CMK (cell line): ENCODE measurements at places on chromosomes 2 and 18.
A peak's percentile ranks its signal among the peaks of the same experiment; 100 is the strongest.

DNA sequence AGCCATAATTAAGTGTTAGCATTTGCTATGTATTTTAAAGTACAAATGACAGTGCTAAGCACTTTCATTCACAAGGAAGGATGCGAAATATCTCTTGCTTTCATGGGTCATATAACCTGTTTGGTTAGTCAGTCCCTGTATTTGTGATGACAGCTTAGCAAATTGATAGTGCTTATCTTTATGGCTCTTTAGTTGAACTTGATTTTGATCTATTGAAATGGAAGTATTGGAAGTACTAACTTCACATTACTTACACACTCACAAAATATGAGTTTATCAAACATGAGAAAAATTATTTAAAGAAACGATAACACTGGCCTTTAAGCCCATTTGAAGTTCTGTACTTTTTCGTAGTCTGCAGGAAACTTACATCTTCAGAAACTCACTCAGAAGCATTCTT is 97.4 kb upstream of the NEUROD1 start:
- no peak for DNase-seq

DNA sequence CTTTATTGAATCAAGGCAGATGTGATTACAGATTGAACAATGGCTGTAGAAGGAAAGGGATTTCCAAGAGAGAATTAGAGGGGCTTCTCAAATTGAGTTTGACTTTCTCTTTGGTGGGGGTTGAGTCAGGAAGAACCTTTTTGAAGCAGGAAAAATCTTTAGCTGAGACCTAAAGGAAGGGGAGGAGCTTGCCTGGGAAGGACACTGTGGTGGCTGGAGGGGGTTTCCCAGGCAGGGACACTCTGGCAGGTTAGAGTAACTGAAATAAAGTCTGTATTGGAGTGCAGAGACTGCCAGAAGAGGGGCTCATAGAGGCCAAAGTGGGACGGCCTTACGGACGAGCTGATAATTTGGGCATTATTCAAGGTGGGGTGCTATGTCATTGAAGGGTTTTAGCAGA is 69.3 kb downstream of the NEDD4L start:
- no peak for DNase-seq

- DNase-seq: no peak
Observed at GRCh38 chr18:961644-962355, 57.1 kb downstream of the ADCYAP1 start.

DNA sequence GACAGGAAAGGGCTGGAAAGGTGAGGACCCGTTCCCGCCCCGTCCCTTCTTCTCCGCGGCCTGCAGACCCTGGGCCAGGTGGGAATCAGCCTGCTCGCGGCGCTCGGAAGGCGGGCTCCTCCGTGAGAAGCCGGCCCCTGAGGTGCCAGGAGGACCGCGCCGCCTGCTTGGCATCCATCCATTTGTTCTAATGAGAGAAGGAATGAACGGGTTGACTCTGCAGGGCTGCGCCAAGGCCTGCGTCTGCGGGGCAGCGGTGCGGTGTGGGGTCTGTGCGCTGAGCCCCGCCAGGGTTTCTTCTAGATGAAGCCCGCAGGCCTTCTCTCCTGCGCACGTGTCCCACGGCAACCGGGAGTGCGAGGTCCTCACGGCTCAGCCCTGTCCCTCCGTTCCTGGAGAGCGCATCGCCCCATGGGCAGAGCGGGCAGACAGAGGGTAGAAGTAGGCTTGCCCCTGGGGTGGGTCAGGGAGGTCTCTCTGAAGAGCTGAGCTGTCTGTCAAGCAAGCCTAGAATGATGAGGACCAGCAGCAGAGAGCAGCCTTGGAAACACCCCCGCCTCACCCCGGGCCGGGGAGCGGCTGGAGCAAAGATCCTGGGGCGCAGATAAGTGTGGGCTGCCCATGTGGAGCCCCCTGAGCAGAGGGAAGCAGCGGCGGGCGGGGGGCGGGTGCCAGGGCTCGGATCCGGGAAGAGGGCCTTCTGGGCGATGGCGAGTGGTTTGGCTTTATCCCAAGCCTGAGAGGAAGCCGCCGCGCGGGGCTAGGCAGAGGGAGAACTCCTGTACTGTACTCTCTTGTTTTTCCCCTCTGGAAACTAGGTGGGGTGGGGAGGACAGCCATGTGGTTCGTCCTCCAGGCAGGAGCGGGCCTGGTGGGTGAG is 27.9 kb upstream of the HS6ST1 start:
- DNase-seq: no peak

DNA sequence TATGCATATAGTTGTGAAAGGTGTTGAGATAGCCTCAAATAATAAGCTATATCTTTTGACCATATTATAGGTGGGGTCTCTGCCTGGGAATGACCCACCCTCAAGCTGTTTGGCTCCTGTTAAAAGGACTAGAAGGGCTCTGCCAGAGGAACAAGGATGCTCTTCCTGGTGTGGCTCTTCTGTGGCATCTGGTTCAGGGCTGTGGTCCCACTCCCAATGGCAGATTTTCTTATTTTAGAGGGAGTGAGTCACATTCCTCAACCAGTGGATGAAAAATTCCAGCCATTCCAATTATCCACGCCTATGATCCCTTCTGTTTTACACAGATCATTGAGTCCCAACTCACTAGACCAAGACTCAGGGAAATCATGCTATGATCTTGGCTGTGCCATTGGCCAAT is 119.9 kb downstream of the PARD3B start:
- DNase-seq: no peak

- no peak for DNase-seq
Observed at GRCh38 chr2:104853534-104854497, at the start of gene POU3F3. POU3F3 (plus strand) TSS chr2:104854115; CDS start chr2:104855511, 1,396 bp downstream.

DNA sequence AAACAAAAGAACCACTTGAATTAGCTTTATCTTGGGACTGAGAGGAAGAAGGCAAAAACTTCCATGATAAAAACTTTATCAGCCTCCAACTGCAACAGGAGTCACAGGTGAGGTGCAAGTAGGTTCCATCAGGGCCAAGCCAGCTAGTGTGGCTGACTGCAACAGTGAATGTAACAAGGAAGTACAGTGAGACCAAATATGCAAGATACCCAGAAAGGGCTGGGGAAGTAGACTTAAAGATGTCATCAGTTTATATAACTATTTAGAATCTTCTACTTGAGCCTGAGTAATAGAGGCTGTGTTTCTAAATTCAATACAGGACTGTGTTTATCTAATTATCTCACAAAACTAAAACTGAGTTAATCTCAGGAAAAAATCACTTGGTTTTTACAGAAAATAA is 14.8 kb downstream of the PLEKHM3 start:
- no peak for DNase-seq

GRCh38 chr18:50696436-50696835 is 123.4 kb downstream of the MRO start:
- DNase-seq: no peak

DNA sequence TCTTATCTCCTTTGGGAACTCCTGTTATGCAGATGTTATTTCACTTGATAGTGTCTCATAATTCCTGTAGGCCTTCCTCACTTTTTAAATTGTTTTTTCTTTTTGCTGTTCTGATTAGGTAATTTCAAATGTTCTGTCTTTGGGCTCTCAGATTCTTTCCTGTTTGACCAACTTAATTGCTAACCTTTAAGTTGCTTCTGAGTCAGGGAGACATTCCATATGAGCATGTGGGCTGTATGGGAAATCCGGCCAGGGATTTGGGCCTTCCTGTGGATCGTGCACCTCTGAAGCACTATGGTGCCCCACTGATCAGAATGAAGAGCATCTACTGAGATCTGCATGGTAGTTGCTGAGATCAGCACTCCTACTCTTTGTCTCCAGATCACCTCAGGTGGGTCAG is 44.7 kb upstream of the REEP1 start:
- no peak for DNase-seq

- no peak for DNase-seq
Observed at GRCh38 chr18:59275406-59275949, 2.2 kb upstream of the RAX start.

- no peak for DNase-seq
Observed at GRCh38 chr2:6648596-6649247, 217.0 kb downstream of the CMPK2 start.

GRCh38 chr2:136394136-136395060 is 276.4 kb upstream of the CXCR4 start:
- DNase-seq: no peak

GRCh38 chr18:22293417-22293816 is 124.0 kb downstream of the GATA6 start:
- no peak for DNase-seq

- DNase-seq: no peak
Observed at GRCh38 chr2:133541376-133541775, 26.9 kb downstream of the NCKAP5 start.

DNA sequence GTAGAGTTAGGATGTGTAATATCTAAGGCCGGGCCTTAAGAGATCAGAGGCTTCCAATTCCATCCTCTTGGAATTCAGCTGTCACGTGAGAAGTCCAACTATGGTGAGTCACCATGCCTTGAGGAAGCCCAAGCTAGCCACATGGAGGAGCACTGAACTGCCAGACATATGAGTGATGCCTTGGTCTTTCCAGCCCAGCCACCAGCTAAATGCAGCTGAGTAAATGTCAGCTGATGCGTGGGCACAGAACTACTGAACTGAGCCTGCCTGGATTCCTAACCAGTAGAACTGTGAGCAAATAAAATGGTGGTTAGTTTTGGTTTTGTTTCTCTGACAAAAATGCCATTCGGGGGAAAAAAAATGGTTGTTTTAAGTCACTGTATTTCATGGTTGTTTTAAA is 153.7 kb upstream of the SERTAD2 start:
- no peak for DNase-seq

- DNase-seq: no peak
Observed at GRCh38 chr18:75173125-75173432, 35.9 kb downstream of the PTGR3 start.

GRCh38 chr2:48651158-48651790 is 33.6 kb downstream of the GTF2A1L start:
- DNase-seq: no peak

DNA sequence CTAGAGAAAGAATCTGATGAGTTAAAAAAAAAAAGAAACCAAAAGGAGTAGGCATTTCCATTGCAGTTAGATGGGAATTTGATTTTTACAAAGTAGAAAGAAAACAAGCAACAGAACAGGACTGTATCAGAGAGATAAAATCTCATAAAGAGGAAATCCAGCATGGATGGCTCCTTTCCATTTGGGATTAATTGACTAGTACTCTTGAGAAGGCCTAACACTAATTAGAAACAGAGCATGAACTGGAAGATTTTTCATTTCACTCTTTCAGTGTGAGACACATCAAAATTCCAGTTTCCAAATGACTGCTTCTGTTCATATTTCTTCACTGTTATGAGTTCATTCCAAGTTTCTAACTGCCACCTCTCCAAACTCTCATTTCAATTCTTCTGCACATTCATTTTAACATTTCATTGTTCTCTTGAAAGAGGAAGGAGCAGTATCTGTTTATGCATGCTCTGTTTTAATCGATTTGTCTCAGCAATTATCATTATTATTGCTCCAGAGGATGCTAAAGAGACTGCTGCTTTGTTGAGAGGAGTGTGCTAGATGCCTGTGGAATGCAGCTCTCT is 108.8 kb upstream of the PIEZO2 start:
- no peak for DNase-seq

DNA sequence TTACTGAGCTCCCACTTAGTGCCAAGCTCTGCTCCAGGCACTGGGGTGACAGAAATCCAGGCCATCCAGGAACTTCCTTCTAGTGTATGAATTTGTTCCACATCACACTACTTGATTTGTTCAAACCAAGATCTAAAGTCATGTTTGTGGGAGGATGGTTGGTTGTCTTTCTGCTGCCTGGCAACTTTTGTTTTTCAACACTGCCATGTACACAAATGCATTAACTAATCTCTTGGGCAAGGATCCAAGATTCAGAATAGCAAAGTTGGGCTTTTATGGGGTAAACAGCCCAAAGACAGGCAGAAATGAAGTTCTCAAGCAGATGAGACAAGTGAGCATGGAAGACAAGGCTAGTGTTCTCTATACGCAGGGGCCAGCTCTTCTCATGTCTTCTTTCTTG is 53.4 kb upstream of the PROKR1 start:
- no peak for DNase-seq

GRCh38 chr18:3816610-3817363 is 366.8 kb downstream of the TGIF1 start:
- no peak for DNase-seq

DNA sequence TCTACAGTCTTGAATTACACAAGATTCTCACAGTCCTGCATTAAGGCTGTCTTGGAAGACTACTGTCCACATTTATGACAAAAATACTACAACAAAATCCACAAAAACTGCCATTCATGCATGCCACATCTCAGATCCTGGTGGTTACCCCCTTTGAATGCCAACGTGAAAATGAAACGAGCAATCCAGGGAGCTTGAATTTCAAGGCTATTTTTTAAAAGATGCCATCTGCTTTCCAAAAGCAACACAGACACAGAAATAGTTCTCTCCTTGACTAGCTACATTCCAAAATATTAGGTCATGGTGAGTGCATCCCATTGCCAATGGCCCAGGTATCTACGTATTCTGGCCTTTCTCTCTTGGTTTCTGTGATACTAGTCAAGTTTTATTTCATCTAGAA is 36.3 kb downstream of the IRS1 start:
- DNase-seq: no peak

DNA sequence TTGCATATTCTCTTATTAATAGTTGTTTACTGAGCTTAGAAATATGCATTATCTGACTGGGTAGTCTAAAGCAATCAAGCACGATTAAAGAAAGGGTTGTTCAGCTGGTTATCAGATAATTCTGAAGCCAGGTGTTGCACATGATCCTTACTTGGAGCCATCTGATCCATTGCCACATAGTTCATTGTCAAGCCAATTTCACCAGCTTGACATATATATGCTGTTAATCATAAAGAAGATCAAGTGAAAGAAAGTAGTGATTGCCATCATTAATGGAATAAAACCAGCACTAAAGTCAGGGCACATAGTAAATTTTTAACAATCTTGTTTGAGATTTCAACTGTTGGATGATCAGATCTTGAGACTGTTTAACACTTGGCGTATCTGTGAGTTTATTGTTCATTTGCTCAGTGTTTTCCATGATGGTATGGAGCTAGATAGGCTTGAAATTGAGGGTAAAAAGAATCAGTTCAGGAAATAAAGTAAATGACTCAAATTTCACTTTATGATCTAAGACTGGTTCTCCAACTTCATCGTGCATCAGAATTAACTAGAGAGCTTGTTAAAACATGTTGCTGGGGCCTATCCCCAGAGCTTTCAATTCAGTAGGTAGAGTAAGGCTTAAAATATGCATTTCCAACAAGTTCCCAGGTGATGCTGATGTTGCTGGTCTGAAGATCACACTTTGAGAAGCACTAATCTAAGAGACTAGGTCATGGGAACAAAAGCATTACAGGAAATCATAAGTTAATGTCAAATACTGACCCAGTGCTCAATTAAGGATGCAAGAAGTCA is 539.6 kb downstream of the SATB2 start:
- no peak for DNase-seq

- DNase-seq: no peak
Observed at GRCh38 chr2:191195021-191195420, 44.2 kb upstream of the STAT4 start.

GRCh38 chr2:26942543-26943295 is 27.7 kb upstream of the MAPRE3 start:
- peak; percentile 32 for DNase-seq

DNA sequence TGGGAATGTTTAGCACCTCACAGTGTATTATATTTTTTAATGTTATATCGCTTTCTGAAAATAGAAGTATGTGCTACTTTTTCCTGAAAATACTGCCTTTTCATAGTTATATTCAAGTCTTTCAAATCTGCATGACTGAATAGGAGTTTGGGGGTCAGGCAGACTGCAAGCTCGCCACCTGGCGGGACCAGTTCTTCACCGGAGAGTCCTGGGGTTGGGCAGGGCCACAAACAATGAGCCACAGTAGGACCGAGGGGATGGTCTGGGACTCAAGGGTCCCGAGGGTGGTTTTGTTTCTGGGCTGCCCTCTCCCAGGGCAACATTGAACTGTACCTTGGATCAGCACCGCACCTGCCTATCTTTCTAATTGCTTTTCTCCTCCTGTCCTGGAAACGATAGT is 70.6 kb downstream of the VWA3B start:
- DNase-seq: no peak
